DMS 273 treated with DMSO at 0.1 percent for 48 hours (cell line): ENCODE measurements at places on chromosomes 2 and 18.
A peak's percentile ranks its signal among the peaks of the same experiment; 100 is the strongest.

GRCh38 chr2:28093768-28094167 lies 203.2 kb downstream of the BABAM2 start:
- no peak for DNase-seq

- DNase-seq, result no peak
These were observed 4.7 kb downstream of the HS6ST1 start for GRCh38 chr2:128313931-128314347.

- DNase-seq, result no peak
These were observed 98.6 kb downstream of the ACTR2 start for GRCh38 chr2:65326276-65326675.

DNA sequence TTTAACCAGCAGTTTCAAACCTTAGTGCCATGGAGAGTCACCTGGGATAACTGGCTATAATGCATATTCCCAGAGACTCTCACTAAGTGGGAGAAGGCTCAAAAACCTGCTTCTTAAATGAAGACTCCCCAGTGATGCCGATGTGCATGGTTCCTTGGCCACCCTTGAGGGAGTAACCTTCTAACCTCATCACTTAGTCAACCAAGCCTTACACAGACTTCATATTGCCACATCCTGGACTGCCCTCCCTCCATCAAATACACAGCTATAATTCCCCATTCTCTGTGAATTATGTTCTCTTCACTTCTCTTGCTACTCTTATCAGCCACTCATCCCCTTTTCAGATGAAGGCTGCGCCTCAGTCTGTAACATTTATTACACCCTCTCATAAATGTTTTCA lies 462.9 kb upstream of the RGPD4 start:
- DNase-seq, result no peak

DNA sequence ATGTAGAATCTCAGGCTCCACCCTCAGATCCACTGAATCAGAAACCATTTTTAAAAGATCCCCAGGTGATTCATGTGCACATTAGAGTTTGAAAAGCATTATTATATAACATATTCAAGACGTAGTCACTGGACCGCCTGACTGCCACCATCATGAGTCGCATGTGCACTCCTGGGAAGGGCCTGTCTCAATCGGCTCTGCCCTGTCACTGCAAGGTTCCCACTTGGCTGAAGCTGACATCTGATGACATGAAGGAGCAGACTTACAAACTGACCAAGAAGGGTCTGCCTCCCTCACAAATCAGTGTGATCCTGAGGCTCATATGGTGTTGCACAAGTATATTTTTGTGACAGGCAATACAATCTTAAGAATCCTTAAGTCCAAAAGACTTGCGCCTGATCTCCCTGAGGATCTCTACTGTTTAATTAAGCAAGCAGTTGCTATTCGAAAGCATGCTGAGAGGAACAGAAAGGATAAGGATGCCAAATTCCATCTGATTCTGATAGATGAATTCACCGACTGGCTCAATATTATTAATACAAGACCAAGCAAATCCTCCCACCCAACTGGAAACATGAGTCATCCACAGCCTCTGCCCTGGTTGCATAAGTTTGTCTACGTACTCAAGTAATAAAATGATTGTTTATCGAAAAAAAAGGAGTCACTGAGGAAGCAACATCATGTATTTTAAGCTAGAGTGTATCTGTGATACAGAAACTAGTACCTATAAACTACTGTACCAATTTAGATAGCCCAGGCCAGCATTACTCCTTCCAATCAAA lies 26.2 kb downstream of the ATAD2B start:
- DNase-seq, result no peak

DNA sequence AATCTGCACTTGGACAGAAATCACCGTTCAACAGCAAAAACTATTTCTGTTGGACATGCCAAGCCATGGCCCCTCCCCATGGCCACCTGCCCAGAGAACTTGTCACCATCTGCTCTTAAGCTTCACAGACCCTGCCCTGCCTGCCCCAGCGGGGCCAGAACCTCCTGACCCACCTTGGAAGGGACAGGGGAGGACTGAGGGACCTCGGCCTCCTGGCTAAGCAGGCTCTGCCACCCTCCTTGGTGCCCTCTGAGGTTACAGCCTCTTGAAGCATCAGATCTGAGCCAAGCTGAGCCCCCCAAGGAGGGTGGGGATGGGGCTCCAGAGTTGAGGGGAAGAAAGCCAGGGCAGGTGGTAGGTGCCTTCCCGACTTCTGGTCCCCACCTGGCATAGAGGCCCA lies 6.5 kb downstream of the TEX261 start:
- no peak for DNase-seq

- DNase-seq, result no peak
These were observed 45.4 kb upstream of the CCDC150 start for GRCh38 chr2:196594158-196594557.

DNA sequence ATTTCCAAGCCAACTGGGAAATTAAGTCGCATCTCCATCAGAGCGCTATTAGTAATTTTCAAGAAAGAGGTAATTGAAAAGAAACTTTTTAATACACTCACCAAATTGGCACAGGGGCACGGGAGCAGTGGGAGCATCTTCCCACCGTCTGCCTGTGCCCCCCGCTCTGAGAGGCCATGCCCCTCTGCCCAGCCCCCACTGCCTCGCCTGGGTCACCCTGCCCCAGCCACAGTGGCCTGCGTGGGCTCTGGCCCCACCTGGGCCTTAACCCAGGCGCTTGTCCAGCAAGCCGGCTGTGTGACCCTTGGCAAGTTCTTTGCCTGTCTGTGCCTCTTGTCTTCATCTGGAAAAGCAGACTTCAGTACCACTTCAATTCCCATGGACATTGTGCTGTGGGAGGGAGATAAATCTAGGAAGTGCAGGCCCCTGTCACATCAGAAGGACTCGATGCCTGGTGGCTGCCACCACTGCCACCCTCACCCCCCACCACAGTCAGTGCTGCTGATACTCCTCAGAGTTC lies 31.9 kb downstream of the GLI2 start:
- DNase-seq, result no peak

DNA sequence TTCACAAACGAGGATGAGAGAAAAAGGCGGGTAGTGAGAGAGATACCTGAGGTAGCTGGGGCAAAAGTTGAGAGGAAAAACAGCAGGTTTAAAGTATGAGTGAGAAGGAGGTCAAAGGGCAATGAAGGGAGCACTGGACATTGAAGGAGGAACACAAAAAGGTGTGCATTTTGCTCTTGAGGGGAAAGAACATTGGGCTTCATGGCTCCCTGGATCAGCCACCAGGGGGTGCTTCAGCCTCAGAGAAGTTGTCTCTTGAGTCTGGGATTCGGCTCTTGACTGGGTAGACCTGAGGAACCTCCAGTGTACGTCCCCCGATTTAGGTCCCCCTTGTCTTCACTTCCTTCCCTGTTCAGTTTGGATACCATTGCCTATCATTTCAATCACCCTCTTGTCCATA lies 128.5 kb downstream of the RAPGEF4 start:
- DNase-seq, result no peak

- no peak for DNase-seq
These were observed 40.3 kb upstream of the HNMT start for GRCh38 chr2:137924019-137924418.

DNA sequence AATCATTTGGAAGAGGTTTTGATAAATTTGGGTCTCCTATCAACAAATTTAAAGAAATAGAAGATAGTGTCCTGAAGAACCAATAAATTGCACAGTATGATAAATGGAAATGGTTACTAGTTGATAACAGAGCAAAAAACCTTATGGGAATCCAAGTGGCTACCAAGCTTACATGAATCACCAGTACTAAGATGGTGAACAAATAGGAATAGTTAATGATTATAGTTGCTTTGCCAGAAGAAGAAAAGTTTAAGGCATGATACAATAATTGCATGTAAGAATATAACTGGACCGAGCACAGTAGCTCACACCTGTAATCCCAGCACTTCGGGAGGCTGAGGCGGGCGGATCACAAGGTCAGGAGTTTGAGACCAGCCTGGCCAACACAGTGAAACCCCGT lies 19.6 kb upstream of the INO80D start:
- no peak for DNase-seq

- no peak for DNase-seq
These were observed 26.0 kb downstream of the CROCC2 start for GRCh38 chr2:240932001-240932723.

DNA sequence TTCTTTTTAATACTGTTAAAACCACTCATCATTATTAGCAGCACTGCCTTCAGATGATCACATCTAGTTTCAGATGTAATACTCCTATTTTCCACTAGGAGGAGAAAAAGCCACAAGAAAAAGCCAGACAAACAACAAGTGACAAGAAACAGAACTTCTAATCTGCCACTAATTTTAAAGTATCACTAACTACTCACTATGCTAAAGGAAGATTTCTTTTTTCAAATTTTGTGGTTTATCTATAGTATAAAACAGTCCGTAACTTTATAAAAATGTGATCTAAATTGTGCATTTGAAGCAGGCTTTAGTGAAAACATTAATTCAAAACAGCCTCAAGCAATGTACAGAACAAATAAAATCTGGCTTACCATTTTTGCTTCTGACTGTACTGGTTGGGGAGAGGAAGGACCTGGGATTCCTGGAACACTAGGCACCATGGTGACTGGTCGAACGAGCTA lies 56.8 kb downstream of the ATF2 start:
- no peak for DNase-seq

DNA sequence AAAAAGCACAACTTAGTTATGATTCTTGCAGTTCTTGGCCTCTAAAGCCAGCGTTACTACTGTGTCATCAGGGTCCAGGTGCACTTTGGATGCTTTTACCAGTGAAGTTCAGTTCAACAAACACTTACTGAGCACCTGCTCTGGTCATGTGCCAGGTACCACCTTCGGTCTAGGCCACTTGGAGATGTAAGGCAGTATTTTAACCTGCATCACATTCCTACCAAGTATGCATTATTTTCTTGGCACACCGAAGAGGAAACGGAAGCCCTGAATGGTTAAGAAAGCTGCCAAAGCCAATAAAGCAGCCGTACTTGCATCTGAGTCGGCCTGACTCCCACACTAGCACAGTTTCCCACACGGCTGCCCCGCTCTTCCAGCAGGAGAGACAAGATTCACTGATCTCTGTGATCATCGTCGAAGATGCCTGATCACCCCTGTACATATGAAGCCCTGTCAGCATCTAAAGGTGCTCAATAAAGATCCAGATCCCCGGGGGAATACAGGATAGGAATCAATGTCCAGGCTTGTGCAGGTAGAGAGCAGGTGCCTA lies 427.1 kb downstream of the EIPR1 start:
- DNase-seq, result no peak

GRCh38 chr2:222754324-222754930 lies 83.0 kb downstream of the MOGAT1 start:
- no peak for DNase-seq

- peak; percentile 73 for DNase-seq
These were observed 21.2 kb downstream of the GRB14 start for GRCh38 chr2:164599954-164600589.

GRCh38 chr2:184654945-184655344 lies 56.6 kb downstream of the ZNF804A start:
- DNase-seq, result no peak

GRCh38 chr2:110219496-110220189 lies 7.3 kb upstream of the MTLN start:
- no peak for DNase-seq

GRCh38 chr18:8620845-8621244 lies 11.6 kb downstream of the RAB12 start:
- DNase-seq, result no peak

- DNase-seq, result no peak
These were observed 9.4 kb downstream of the RAMP1 start for GRCh38 chr2:237868631-237869342.

DNA sequence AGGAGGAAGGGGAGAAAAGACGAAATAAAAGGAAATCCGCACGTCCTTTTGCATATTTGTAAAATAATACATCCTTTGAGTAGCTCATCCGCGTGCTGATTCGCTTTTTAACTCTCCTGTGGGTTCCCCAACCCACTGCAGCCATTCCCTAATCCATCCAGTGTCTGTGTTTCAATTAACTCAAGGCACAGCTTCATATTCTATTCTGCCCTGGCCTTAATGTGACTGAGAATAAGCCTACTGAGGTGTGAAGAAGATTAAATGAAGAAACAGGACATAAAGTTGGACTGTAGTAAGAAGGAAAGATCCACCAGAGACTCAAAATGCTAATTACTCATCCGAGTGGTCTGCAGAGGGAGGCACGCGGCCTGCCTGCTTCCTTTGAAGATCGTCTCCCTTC lies 161.4 kb upstream of the SH3BP4 start:
- DNase-seq, result no peak

DNA sequence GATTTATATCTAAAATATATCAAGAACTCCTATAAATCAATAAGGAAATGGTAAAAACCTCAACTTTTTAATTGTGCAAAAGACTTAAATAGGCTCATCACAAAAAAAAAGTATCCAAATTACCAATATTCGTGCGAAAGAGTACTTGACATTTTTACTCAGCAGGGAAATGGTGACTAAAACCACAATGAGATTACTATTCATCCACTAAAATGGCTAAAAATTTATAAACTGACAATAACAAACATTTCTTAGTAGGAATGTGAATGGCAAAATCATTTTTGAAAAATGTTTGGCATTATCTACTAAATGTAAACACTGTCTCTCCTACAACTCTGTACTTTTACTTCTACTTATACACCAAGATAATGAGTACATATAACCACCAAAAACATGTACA lies 184.8 kb upstream of the RND3 start:
- no peak for DNase-seq

DNA sequence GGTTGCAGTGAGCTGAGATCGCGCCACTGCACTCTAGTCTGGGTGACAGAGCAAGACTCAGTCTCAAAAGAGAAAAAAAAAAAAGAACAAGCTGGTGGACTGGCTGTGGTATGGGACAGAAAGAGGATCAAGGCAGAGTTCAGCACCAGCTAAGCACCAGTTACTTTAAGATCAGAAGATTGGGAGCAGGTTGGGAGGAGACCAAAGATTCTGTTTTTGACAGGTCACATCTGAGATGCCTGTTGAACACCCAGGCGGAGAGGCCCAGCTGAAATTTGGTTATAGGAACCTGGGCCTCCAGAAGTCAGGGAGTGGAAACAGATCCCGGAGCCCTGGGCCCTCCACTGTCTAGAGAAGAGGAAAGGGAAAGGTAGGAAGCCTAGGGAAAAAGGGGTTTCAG lies 53.2 kb upstream of the POMC start:
- DNase-seq, result no peak

DNA sequence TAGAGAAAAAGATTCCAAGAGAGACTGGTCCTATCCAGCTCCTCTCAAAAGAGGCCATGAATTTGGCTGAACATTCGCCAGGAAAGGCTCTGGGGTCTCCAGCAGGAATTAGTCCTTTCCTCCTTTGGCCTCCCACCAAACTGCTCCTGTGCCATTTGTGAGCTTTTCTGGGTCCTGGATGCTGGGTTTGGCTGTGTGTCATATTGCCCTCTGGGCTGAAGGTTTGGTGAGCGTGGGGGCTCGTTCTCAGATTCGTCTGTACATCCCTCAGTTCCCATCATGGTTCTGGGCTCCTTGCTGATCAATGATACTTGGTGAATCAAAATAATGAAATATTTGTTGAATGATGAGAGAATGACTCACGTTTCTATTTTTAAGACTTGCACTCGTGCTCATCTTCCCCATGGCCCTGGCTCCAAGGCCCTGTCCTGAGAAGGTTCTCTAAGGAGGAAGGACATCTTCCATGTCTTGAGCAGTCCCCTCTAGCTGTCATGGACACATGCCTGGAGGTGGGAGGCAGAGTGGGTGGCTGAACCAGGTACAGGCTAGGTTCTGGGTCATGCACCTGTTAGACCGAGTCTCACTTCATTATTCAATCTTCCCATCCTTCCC lies 47.8 kb upstream of the RHOB start:
- no peak for DNase-seq
